Natural killer cell treated with Interleukin-12 subunit alpha and Interleukin-12 subunit beta and Interleukin-15 and Interleukin-18, amount 100 ng/mL, for 72 hours (primary cell): ENCODE measurements at places on chromosomes 6 and 20.

DNA sequence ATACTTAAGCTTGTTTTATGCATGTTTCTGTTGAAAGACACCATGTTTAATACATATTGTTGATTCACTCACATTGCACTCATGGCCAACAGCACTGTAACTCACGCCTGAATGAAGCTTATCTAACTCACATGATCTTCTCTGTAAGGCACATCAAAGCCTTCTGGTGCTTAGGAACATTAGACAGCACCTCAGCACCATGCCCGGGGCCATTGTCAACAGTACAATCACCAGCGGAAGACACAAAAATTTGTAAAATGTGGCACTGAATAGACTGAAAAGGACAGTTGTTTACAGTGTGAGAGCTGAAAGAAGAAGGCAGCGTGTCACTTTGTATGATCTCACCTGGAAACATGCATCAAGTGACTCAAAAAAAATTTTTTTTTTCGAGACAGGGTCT is 8.9 kb upstream of the TCF15 start:
- DNase-seq, result no peak

DNA sequence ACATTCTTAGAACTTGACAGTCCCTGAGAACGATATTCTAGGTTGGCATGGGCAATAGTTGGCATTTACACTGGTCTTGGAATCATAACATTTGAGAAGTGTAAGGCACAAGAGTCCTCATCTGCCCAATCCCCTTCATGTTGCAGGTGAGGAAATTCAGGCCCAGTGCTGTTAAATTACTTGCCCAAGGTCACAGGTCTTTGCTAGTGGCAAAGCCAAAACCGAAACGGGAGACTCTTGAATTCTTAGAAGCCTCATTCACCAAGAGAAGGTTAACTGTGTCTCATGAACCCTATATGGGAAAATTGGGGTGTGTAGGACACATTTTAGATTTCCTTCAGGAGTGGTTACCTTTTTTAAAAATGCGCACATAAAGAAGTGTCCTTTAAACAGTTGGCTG is 7.2 kb downstream of the E2F3 start:
- no peak for DNase-seq

GRCh38 chr6:134235937-134236751 is 81.8 kb downstream of the SGK1 start:
- no peak for DNase-seq

GRCh38 chr6:56490993-56491392 is 151.7 kb downstream of the DST start:
- no peak for DNase-seq

DNA sequence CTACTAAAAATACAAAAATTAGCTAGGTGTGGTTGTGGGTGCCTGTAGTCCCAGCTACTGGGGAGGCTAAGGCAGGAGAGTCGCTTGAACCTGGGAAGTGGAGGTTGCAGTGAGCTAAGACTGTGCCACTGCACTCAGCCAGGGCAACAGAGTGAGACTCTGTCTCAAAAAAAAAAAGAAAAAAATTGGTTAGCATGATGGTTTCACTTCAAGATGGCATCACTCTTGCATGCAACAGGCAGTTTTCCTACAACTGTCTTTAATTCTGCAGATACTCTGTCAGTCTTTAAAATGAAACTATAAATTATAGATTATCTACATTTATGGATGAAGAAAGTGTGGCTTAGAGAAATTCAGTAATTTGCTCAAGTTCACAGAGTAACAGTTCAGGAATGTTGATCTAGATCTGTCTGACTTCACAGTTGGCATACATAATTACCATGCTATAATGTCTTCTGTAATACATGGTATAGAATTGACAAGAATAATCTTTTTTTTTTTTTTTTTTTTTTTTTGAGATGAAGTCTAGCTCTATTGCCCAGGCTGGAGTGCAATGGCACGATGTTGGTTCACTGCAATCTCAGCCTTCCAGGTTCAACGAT is 27.0 kb downstream of the ITCH start:
- no peak for DNase-seq

- DNase-seq, result no peak
Observed at GRCh38 chr6:156866220-156867015, 89.2 kb downstream of the ARID1B start.

DNA sequence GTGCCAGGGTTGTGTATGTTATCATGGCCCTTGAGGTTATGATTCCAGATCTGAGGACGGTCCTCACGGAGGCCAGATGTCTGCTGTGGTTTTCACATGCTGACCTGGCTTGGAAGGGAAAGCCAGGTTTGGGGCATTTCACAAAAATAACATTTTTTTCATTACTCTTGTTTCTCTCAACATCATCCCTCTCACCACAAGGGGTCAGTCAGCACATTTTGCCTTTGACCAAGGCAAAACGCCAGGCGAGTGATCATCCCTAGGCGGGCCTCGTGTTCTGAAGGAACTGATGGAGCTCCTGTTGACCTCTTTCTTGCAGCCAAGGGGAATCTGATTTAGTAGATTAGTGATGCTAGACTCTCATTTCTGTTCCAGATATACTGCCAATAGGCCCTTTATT is 133.5 kb downstream of the TBC1D7 start:
- no peak for DNase-seq

DNA sequence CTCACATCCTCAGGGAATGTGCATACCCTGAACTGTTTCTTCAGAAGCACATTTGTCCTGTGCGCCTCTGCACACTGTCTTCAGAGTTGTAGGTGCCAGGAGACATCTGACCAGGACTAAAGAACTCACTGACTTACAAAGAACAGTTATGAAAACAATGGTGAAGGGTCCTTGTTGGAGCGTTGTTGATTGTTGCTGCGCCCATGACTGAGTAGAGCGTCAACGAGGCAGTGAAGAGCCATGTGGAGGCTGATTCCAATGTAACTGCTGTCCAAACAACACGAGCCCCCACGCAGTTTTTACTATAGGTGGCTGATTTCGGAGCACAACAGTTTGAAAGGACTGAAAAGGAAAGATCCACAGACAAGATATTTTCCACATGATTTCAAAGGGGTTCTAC is 380.3 kb downstream of the CDH26 start:
- no peak for DNase-seq
